Activated naive CD4-positive, alpha-beta T cell treated with anti-CD3 and anti-CD28 coated beads for 36 hours (primary cell): ENCODE measurements at places on chromosomes 2 and 18. TPM values are rescaled to one million over a fixed set of nuclear protein-coding genes. Genes with fewer than 3 reads are reported as not detected.

Gene HRH4
- not detected for total RNA-seq

Gene GAL3ST2
- total RNA-seq: not detected

Gene ALPI
- not detected for total RNA-seq

Gene CRYBA2
- total RNA-seq: not detected

Gene C2orf78
- not detected for total RNA-seq

Gene GCKR
- not detected for total RNA-seq

Gene SH3RF3
- total RNA-seq: 1.8 TPM

Gene MAIP1
- 28.6 TPM for total RNA-seq

Gene ACKR3
- total RNA-seq: 0.49 TPM

Gene CSRNP3
- total RNA-seq: not detected

Gene DSG1
- total RNA-seq: not detected

Gene SLC9A4
- 0.10 TPM for total RNA-seq

Gene SCYGR7
- total RNA-seq: not detected

Gene CDH19
- total RNA-seq: not detected

Gene ANTXR1
- 0.17 TPM for total RNA-seq

Gene ANO7
- 0.57 TPM for total RNA-seq

Gene COL6A3
- total RNA-seq: 2.5 TPM

Gene HNMT
- not detected for total RNA-seq

Gene CHRNG
- not detected for total RNA-seq

Gene CGREF1
- 5.8 TPM for total RNA-seq

Gene ESCO1
- 16.7 TPM for total RNA-seq

Gene ASB3
- total RNA-seq: 17.2 TPM

Gene NEDD4L
- 5.6 TPM for total RNA-seq

Gene SYT4
- total RNA-seq: not detected

Gene WNT10A
- 1.3 TPM for total RNA-seq

Gene MOCOS
- total RNA-seq: not detected

Gene MALL
- 0.38 TPM for total RNA-seq

Gene KCNF1
- total RNA-seq: not detected

Gene DNER
- total RNA-seq: not detected

Gene PRR30
- not detected for total RNA-seq

Gene SNED1
- 0.35 TPM for total RNA-seq

Gene SEPTIN10
- 2.7 TPM for total RNA-seq

Gene KCTD1
- total RNA-seq: 1.7 TPM

Gene FAM117B
- total RNA-seq: 12.3 TPM

Gene IL36G
- not detected for total RNA-seq

Gene CCDC85A
- not detected for total RNA-seq

Gene THSD7B
- not detected for total RNA-seq

Gene RGPD4
- total RNA-seq: 0.07 TPM

Gene B3GNT7
- total RNA-seq: not detected

Gene TRIM43
- not detected for total RNA-seq

Gene BMP10
- not detected for total RNA-seq

Gene CHN1
- total RNA-seq: 3.3 TPM

Gene FEV
- not detected for total RNA-seq

Gene METTL4
- total RNA-seq: 19.4 TPM
